ENCODE measurements at places on chromosomes 11 and 22.

- no peak for DNase-seq
Observed at GRCh38 chr22:44606126-44606525, 95.9 kb upstream of the PRR5 start.

DNA sequence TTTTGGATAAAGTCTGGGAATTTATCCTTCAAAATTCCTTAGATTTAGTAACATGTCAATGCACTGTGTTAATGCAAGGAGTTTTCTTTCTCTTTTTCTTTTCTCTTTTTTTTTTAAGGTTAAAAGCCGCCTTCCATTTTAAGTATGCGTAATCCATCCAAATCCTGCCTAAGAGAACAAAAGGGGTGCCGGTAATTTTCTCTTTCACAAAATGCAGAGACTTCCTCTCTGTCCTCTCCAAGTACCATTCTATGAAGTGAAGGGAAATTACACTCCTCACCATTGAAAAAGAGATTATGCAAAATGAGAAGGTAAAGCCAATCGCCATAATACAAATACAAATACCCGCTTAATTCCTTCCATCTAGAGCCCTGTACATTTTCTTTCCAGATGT, 273.8 kb downstream of the BLID start:
- DNase-seq = no peak

DNA sequence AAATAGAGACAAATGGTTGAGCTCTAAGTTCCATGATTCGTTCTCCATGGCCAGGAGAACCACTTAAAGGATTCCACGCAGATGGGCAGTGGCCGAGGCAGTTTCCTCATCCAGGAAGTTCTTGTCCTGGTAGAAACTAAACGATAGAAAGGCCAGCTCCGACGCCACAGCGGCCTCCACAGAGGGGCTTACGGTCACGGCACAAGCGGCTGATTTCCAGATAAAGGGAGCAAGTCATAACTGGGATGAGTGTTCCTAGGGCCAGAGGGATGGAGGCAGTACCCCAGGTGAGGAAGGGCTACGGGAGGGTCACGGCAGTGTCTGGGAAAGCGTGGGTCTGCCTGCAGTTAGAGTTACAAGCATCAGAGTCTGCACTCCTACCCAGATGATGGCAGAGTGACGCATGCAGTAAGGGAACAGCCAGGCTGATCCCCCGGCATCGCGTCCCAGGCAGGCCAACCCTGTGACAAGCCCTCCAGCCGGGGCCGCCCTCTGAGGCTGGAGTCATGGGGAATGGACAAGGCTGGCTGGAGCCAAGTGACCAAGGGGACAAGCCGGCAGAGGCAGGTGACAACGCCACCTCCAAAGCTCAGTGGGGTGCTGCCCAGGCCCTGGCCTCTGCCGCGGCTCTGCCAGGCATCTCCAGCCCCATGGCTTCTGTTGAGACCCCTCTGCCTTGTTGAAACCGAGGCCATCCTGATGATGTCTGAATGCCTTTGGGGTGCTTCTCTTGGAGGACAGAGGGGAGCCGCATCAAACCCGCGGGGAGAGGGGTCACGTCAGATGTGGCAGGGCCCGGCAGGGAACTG, 475.1 kb downstream of the BRD1 start:
- DNase-seq = no peak

DNA sequence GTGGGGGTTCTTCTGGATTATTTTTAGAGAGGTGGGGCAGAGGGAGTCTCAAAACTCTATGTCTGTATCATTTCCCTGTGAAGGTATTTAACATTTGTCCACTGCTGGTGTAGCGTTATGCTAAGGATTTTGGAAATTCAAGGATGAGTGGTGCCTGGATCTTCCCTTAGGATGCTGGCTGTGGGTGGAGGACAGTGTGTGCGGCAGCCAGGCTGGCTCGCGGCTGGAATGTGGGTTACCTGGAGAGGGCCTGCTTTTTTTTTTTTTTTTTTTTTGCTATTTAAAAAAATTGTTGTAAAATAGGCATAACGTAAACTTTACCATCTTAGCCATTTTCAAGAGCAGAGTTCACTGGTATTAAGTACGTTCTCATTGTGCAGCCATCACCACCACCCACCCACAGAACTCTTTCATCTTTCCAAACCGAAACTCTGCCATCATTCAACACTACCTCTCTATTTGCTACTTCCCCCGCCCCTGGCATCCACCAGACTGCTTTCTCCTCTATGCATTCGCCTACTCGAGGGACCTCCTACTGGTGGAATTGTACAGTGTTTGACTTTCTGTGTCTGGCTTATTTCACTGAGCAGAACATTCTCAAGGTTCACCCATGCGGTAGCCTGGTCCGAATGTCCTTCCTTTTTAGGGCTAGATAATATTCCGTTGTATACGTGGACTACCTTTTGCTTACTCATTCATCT, 67.1 kb downstream of the PARVB start:
- DNase-seq = peak; percentile 8

- no peak for DNase-seq
Observed at GRCh38 chr11:804599-804964, 449 bp downstream of the PIDD1 start.

GRCh38 chr11:44747836-44748235, 21.1 kb downstream of the TSPAN18 start:
- DNase-seq = no peak

GRCh38 chr11:16606784-16607674, 131.4 kb upstream of the C11orf58 start:
- no peak for DNase-seq

DNA sequence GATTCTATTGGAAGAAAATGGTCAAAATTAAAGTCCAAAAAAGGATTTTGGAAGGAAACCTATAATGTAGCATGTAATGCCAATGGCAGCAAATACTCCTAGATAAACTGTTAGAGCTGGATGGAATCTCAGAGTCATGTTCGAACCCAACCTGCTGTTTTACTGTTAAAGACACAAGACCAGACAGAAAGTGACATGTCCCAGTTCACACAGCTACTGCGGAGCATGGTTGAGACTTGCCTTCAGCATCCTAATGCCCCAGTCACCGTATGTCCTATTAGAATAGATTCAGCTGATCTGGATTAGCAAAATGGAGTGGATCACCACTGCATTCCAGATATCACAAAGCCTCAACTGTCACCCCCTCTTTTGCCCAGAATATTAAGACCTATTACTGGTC, 14.9 kb downstream of the PISD start:
- DNase-seq = no peak

- no peak for DNase-seq
Observed at GRCh38 chr22:42364604-42365110, 67.5 kb downstream of the NFAM1 start.

DNA sequence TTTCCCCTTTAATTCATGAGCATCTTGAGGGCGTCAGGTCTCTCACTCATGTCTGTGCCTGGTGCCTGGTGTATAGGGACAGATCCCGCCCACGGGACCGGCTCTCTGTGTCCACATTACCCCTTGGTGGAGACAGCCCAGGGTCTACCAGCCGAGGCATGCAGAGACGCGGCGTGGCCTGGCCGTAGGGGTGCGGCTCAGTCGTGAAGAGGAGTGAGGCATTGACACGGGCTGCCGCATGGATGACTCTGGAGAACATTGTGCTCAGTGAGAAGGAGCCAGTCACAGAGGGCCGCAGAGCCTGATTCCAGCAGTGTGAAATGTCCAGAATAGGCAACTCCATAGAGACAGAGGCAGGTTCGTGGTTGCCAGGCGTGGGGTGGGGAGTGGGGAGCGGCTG, 209.8 kb downstream of the TBC1D22A start:
- no peak for DNase-seq

DNA sequence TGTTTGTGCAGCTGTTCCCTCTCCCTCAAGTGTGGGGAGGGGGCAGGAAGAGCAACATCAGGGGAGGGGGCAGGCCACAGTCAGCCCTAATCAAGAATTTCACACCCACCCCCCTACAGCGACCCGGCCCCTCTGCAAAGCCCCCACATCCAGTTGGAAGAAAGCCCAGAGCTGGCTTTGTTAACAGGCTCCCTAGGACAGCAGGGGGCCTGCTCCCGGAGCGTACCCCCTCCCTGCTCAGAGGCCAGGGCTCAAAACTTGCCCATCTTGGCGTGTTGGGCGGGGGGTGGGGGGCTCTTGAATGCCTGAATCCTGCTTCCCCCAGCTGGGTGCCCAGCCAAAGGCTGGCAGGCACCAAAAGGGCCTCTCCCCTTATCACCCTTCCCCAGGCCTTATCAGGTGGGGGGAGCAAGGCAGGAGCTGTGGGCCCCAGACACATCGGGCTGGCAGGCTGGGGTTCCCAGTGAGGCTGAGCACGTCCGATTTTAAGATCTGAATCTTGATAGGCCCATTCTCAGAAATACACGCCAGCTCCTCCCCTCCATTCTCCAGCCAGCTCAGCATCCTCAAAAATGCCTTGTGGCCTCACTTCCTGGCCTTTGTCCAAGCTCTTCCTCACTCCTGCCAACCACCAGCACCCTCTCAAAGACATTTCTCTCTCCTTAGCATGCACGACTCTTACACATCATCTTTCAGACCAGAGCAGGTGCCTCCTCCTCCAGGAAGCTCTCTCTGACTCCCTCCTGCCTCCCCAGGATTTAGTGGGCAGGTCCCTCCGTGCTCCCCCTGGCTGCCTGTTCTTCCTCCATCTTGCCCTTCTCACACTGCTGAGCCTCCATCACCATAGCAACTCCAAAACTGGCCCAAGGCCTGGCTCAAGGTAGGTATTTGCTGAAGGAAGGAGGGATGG, 384.8 kb downstream of the MN1 start:
- DNase-seq = no peak

GRCh38 chr11:65710421-65710820, 1.6 kb upstream of the KAT5 start:
- DNase-seq = no peak

DNA sequence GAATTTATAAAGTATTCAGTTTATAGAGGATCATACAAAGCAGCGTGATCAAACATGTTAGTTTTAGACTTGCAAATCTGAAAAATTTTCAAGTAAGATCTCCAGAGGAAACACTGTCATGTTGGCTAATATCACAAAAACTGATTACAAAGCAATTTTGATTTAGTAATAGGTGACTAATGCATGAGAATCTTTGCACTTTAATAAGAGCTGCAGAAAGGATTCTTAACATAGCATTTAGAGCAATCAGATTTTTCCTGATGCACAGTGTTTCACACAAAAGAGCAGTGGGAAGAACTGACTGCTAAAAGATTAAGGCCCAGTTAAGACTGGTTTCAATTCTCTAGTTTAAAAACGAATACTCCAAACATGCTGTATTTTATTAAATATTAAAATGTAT, 321.2 kb downstream of the GUCY1A2 start:
- no peak for DNase-seq

DNA sequence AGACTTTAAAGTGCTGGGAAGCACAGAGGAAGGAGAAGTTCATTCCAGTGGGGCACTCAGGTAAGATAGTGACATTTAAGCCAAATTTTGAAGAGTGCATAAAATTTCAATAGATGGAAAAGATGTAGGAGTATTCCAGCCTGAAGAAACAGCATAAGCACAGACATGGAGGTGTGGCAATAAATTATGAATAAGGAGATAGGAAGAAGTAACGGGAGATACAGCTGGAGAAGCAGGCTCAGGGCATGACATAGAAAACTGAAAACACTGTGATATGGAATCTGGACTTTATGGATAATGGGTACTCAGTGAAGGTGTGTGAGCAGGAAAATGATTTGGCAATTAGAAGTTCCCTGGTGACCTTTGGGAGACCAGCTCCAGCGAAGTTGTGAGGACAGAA, 33.3 kb downstream of the P4HA3 start:
- DNase-seq = no peak

GRCh38 chr11:17392872-17393271, 4.4 kb upstream of the KCNJ11 start:
- no peak for DNase-seq

- DNase-seq = no peak
Observed at GRCh38 chr11:45178223-45178622, 31.8 kb downstream of the PRDM11 start.

DNA sequence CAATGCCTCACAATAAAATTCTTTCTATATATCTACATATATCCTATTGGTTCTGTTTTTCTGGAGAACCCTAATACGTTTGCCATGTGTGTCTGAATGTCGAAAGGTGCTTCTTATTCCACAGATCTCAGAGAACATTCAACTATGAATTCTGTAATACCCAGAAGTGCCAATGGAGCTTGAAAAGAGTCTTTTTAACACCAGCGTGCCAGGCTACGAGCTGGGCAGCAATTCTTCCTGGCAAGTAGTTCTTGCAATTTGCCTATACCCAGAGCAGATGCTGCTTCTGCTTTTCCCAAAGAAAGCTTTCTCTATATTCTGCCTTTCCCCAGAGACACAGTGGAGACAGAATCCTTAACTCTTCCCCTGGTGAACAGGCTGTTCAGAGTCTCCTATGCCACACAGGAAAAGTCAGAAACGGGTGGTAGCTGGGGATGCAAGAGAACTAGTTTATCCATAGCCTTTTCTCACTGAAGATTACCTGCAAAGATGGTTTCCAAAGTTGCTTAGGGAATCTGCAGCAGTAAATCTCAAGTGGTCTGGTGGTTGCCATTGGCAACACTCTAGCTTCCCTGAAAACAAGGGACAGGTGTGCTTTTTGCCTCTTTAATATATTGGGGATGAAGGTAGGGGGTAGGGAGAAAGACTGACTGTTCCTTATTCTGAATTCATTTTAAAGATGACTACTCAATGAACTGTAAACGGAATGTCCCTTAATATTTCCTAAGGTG, 16.8 kb upstream of the PAFAH1B2 start:
- no peak for DNase-seq

DNA sequence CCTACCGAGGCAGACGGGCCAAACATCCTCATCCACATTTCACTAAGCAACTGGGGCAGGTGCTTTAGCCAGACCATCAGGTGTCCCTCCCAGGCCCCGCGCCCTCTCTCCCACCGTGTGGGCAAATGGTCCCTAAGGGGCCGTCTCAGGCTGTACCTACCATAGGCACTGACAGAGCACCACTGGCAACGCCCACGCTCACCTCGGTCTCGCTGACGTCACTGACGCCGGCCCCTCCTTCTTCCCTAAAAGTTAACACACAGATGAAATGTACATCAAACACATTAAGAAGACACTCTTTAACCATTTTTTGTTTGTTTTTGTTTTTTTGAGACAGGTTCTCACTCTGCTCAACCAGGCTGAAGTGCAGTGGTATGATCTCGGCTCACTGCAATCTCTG, 9.4 kb downstream of the TTLL1 start:
- DNase-seq = no peak

DNA sequence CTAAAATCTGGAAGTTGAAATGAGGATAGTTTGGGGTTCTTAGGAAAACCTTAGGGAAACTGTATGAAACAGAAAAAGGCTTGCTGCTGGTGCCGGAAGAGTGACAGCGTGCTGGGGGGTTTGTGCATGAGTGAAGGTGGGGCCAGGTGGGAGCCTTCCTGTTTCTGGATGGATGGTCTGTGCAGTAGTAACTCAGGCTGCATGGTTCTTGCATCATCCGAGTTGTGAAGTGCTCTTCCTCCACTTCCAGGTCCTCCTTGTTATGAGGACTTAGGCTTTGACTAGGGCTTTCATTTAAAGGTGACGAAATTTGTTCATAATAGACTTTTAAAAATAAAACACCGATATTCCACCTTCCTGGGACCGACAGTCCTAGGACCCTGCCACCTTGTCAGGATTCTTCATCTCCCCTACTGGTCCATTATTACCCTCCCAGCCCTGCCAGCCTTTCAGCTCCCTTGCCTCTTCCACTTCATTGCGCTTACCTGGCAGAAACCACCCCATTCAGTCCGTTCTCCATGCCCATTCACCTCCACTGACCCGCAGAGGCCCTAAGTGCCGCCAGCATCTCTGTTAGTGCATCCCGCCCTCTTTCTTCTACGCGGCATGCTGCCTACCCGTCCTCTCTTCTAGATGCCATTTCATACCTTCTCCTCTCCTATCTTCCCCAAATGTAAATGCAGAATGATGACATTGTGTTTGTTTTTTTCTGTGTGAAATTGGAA, 47.3 kb downstream of the PPFIA1 start:
- no peak for DNase-seq

Data from stimulated activated CD4-positive, alpha-beta T cell treated with anti-CD3 and anti-CD28 coated beads, Interleukin-12 subunit alpha, Interleukin-12 subunit beta, amount 100 ng/mL, for 4 hours (primary cell).